ENCODE measurements at places on chromosomes 6 and 20. TPM values are rescaled to one million over a fixed set of nuclear protein-coding genes. Genes with fewer than 3 reads are reported as not detected.

OR2H1 gene
- polyA plus RNA-seq, result not detected

GRCh38 chr20:47999166-47999565 is 213.9 kb upstream of the SULF2 start:
- no peak for DNase-seq

GRCh38 chr6:132482581-132482980 is 30.3 kb downstream of the STX7 start:
- DNase-seq, result no peak

DNA sequence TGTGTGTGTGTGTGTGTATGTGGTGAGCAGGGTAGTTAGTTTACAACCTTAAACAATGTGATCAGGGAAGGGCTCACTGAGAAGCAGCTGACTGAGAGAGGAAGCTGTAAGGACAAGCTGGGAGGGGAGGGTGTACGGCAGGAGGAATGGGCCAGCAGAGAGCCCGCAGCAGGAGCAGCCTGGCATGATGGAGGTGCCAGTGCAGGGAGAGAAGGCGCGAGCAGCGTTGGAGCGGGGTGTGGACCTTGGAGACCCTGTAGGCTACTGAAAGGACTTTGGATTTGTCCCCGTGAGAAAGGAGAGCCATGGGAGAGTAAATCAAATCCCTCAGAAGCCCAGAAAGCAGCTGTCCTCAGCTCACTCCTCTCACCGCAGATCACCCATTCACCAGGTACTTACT is 18.5 kb downstream of the FAM209B start:
- no peak for DNase-seq

Data from small intestine (tissue), 16 donors.